LNCaP clone FGC (cell line): ENCODE measurements at places on chromosomes 3 and 15.

DNA sequence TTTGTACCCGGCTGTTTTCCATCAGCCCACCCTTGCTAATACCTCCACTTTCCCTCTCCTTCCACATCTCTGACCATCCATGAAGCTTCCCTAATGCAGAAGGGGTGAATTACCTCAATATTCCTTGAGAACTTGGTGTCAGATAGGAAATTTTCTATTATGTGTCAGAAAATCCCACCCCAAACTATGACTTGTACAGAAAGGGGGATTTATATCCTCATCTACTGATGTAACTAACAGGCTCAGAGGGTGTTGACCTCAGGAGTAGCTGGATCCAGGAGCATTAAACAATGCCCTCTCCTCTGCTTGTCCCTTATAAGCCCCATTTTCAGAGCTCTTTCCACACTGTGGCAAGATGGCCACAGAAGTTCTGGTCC, 242.8 kb upstream of the TLE3 start:
- no peak for DNase-seq

DNA sequence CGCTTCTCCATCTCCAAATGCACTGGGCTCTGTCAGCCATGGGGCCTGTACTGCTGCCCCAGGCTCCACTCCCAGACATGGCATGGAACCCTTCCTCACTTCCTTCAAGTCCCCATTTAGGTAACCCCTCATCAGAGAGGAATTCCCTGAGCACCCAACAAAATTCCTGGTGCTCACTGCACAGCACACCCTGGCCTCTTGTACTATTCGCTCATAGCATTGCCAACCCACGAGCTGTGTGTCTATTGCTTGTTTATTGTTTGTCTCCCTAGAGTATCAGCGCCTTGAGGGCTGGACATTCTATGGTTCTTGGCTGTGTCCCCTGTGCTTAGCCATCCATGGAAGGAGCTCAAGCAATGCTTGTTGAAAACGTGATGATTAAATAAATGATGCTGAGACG, 46.1 kb upstream of the SLCO2A1 start:
- DNase-seq: no peak

DNA sequence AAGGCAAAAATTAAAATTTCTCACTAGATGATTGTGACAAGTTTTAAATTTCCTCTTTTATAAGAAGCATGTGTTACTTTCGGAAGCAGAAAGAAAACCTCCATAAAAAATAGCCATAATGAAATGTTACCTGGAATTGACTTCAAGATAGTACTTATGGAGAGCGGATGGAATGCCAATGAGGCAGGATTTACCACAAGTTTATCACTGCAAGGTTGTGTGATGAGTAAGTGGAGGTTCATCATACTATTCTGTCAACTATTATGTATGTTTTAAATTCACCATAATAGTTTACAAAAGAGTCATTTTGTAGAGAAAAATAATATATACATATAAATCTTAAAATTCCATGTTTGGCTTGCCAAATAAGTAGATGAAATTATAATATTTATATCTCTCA, 230.3 kb downstream of the SCAPER start:
- no peak for DNase-seq

GRCh38 chr3:196215493-196216020, 777 bp upstream of the SLC51A start:
- DNase-seq: no peak

- DNase-seq: no peak
Measured at GRCh38 chr15:45389351-45389750, 11.0 kb upstream of the GATM start.

- no peak for DNase-seq
Measured at GRCh38 chr3:42096796-42097565, 5.8 kb downstream of the TRAK1 start.

- no peak for DNase-seq
Measured at GRCh38 chr15:63088533-63089245, 33.0 kb upstream of the LACTB start.

DNA sequence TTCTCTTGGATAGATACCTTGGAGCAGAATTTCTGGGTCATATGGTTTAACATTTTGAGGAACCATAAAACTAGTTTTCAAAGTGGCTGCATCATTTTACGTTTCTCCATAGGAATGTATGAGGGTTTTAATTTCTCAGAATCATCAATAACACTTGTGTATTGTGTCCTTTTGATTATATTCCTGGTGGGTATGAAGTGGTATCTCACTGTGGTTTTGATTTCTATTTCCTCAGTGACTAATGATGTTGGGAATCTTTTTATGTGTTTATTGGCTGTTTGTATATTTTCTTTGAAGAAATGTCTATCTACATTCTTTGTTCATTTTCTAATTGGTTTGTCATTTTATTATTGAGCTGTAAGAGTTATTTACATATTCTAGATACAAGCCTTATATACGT, 28.8 kb downstream of the CDIN1 start:
- DNase-seq: no peak

- DNase-seq: no peak
Measured at GRCh38 chr3:134328147-134328591, 46.1 kb downstream of the AMOTL2 start.

DNA sequence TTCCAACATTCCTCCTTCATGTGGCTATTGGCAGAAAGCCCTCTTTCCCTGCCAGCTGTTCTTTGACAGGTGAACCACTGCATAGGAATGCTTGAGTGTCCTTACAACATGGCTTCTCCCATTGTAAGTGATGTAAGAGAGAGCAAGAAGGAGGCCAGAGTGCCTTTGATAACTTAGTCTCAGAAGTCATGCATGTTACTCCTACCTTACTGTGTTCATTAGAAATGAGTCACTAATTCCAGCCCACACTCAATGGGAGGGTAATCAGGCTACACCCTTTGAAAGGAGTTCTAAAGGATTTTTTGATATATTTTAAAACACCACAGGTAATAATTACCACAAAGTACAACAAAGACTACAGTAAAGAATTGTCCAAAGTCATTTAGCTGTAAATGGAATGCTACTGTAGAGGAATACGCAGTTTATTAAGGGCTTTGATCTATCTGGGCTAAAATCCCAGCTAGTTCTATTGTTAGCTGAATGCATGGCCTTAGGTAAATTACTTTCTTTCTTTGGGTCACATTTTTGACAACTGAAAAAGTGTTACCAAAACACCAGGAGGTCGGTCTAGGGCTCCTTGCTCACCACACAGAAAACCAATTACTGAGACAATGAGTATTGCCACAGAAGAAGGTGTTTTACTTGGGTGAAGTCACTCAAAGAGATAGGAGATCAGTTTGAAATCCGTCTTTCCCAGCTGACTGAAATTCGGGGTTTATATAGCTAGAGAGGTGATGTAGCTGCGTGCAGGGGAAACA, 154.9 kb downstream of the GRM7 start:
- DNase-seq: no peak

DNA sequence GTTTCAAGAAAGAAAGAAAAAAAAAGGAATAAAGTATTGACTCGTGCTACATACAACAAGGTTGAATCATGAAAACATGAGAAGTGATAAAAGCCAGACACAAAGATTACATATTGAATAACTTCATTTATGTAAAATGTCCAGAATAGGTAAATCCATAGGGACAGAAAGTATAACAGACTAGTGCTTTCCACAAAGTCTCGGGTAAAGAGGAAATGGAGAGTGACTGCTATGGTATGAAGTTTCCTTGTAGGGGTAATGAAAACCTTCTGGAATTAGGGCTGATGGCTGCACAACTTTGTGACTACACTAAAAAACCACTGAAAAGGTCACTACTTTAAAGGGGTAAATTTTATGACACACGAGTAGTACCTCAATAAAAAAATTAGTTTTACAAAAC, 13.0 kb downstream of the LRRFIP2 start:
- DNase-seq: no peak

GRCh38 chr3:65385805-65386204, 652.9 kb downstream of the MAGI1 start:
- no peak for DNase-seq

DNA sequence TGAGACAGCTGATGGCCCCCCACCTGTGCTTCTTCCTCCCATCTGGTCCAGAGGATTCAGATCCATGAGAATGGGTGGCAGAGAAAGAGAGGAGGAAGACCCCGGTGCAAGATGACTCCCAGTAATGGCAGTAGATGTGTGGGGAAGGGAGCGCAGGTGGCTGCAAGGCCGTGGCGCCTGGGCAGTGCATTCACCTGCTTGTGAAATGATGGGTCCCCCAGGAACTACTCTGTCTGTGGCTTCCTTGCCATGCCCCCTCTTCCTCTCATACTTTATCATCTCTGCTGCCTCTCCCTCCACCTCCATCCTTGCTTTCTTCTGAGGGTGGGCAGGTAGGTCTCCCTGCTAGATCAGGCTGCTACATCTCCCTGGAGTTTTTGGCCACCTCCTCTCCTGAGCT, 23.3 kb downstream of the ZNF710 start:
- no peak for DNase-seq

DNA sequence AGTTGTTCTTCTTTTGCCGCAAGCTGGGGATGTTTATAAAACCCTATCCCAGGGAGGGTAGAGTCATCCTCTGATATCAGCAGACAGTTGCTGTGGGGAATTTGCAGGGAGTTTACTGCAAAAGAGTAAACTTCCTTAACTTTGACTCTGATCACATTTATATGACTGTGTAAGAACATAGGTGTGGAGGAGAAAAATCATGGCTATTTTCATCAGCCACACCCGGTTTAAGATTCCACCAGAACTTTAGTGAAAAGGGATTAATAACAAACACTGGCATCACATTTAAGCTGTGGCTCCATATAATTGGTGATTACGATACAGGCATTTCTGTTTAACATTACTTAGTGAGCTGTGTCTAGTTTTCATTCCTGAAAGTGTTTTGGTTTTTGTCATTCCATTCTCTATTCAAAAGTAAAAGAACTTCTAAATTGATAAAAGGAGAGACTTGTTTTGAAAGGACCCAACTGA, 143.1 kb downstream of the MYLK start:
- no peak for DNase-seq

DNA sequence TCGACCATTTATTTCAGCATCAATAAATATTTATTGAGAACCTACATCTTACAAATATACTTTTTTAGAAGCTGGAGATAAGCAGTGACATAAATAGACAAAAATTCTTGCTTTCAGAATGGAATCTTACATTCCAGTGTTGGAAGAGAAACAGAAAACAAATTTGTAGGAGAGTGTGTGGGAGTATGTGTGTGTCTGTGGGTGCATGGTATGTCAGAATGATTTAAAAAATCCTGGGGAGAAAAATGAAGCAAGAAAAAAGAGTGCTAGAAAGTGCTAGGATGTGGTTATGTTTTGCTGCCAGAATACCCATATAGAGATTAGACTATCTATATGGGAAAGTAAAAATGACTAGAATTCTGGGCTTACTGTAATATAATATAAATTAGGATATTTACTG, 561.7 kb upstream of the SGO1 start:
- DNase-seq: no peak

- peak; percentile 17 for DNase-seq
Measured at GRCh38 chr15:85707519-85708338, 87.0 kb downstream of the KLHL25 start.

DNA sequence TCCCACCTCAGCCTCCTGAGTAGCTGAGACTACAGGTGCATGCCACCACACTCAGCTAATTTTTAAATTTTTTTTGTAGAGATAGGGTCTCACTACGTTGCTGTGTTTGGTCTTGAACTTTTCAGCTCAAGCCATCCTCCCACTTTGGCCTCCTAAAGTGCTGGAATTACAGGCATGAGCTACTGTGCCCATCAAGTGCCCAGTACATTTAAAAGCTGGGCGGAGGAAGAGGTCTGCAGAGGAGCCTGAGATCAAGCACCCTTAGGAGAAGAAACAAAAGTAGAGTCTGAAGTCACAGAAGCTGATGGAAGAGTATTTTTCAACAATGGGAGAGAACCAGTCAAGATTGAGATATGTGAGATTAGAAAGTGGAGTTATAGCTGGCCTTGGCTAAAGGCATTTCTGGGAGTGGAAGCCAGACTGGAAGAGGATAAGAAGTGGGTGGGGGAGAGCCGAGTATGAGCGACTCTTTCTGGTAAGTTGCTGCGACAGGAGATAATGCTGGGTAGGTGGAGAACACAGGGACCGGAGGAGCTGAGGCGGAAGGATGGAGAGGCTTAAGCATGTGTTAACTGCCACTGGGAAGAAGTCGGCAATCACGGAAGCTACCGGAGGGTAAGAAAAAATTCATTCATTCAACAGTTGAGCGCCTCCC, 782 bp upstream of the IREB2 start:
- no peak for DNase-seq

GRCh38 chr3:192897005-192897404, 20.7 kb downstream of the MB21D2 start:
- DNase-seq: no peak

DNA sequence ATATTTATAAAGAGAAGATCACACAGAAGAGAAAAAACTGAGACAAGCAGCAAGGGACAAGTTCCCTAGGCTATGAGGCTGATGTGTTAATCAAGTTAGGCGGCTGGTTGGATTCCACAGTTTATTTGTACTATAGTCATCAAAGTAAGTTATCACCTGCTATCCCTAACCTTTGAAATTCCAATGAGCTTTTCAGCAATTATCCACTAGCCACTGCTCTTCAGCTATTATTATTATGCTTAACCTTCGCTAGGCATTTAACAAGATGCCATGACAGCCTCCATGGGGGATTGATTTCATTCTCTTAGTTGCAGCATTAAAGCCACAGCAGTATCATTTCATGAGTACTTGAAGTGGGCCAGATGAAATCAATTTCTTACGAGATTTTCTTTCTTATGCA, 699.5 kb upstream of the NAALADL2 start:
- DNase-seq: no peak

- DNase-seq: peak; percentile 18
Measured at GRCh38 chr15:94164202-94164807, 67.1 kb upstream of the MCTP2 start.

- DNase-seq: no peak
Measured at GRCh38 chr3:45753095-45753494, 43.2 kb downstream of the SLC6A20 start.

DNA sequence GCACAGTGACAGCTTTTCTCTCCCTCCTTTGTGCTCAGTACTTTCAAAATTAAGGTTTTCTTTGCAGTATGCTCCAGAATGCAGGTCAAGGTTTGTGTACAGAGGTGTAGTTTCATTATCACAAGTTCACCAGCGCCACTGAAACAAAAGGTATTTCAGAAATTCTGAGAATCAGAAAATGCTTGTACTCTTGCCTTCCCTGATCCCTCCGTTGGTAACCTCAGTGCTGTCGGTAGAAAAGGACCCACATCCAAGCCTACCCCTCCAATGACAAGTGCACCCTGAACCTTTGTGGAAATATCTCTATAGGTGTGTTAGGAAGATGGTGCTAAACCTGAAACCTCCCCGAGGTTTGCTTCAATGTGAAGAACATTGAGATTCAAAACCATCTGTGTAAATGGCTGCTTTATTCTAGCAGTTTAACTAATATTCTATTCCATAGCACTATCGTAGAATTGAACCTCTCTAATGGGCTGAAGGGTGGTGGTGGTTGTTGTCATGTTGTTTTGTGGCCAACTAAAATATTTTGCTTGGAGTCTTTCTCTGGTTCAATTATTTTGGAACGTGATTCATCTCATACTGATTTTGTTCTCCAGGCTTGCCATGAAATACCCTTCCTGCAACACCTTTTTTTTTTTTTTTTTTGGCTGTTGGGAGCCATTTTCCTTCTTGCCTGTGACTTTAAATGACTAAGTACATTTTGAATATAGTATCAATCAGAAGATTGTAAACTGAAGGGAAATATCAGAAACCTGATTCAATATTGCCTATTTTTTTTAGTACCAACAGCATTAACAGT, 20.7 kb downstream of the ZBTB38 start:
- DNase-seq: no peak
